T-helper 17 cell (primary cell): ENCODE measurements at places on chromosomes 4 and X. TPM values are rescaled to one million over a fixed set of nuclear protein-coding genes. Genes with fewer than 3 reads are reported as not detected.

The FANCB gene
- 1.4 TPM for total RNA-seq

The GRXCR1 gene
- total RNA-seq = not detected

The ADAM29 gene
- total RNA-seq = not detected

The CCSER1 gene
- total RNA-seq = 3.0 TPM

The GPC3 gene
- 0.20 TPM for total RNA-seq

The FHIP1A gene
- 1.3 TPM for total RNA-seq

The RAP1GDS1 gene
- total RNA-seq = 47.0 TPM

The SLC7A11 gene
- 0.05 TPM for total RNA-seq

The SCD5 gene
- total RNA-seq = 0.60 TPM

The ARMCX6 gene
- 47.8 TPM for total RNA-seq

The SPRY1 gene
- 18.2 TPM for total RNA-seq

GRCh38 chr4:173489514-173489913 lies 40.5 kb downstream of the HAND2 start:
- DNase-seq = no peak

DNA sequence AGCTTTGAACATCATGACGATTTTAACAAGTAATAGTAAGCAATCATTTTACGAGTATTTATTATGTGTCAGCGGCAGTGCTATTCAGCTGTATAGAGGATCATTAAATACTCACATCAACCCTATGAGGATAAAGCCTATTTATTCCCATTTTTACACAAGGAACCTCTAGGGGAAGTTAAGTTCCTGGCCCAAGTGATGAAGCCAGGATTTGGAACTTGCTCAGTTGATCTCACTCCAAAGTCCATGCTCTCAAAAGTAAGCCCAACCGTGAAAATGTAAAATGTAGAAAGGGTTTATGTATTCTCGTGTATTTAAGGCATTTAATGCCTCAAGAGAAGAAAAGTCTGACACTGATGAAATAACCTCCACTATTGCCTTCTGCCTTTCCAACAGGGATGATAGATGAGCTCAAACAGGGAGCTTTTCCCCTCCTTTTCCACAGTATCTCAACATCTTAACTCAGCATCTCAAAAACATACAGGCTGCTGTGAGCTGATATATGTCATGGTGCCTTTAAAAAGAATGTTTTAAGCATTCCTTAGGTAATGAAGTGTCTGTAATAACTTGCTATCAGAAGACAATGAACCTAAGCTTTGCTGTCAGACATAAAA lies 35.0 kb upstream of the PLA2G12A start:
- DNase-seq = no peak

GRCh38 chrX:150546711-150547153 lies 21.7 kb upstream of the MTM1 start:
- peak; percentile 21 for DNase-seq

DNA sequence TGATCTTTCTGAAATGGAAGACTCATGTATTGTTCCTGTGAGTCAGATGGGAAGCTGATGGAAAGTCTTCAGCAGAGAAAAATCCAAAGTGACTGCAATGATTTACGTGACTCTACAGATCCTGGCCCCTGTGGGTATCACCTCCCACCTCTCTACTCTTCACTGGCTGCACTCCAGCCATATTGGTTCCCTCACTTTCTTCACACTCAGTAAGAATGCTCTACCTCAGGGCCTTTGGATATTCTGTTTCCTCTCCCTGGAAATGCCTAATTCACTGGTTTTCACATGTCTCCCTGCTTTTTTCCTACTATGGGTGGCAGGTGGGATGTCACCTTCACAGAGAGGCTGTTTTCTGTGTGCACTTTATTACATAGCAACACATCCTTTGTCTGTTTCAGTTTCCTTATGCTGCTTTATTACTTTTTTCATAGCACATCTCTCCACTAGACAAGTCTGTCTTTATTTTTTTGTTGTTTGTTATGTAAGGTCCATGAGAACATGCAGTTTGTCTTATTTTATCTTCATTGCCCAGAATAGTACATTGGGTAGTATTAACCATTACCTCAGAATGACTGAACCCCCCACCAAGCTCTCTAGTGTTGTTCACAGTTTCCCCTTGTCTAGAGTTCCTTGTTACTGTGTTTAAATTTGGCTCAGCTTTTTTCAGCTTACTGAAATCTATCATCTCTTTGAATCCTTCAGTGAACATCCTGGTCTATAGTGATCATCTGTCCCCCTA lies 57.6 kb upstream of the CLNK start:
- DNase-seq = no peak

DNA sequence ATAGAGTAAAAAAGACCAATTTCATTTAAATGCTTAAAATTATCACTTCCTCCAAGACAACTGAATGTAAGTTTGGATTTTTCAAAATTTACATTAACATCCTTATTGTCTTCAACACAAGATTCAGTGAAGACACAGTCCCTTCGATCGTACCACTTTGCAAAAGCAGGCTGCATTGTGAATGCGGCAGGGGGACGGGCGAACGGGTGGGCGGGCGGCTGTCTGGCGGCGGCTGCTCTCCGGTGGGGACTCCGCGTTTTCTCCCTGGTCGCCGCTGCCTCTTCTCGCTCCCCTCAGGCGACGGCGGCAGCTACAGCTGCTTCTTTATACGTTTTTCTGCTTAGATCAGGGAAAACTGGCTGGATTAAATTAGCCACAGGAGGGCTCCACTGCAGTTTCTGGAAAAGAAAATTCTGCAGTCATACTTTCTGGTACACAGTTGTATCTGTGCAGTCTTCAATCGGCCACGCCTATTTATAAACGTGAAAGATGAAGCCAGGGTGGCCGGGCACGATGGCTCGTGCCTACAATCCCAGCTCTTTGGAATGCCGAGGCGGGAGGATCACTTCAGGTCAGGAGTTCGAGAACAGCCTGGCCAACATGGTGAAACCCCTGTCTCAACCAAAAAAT lies 33.9 kb upstream of the HPF1 start:
- no peak for DNase-seq

GRCh38 chrX:135639066-135639780 lies 74.2 kb upstream of the CT45A1 start:
- no peak for DNase-seq

DNA sequence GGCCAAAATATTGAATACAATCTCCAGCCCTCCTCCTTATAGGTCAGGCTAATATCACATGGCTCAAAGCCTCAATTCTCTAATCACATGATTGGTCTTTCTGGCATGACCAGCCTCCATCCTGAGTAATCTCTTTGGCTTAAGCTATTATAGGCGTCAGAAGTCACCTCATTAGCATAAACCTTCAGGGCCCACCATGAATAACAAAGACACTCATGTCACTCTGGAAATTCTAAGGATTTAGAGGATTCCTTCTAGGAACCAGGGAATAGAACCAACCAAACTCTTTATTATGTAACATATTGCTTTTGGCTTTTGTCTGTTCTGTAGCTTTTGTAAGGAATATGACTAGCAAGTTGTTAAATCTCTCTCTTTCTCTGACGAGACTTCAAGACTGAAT lies 109.2 kb upstream of the IGFBP7 start:
- no peak for DNase-seq

DNA sequence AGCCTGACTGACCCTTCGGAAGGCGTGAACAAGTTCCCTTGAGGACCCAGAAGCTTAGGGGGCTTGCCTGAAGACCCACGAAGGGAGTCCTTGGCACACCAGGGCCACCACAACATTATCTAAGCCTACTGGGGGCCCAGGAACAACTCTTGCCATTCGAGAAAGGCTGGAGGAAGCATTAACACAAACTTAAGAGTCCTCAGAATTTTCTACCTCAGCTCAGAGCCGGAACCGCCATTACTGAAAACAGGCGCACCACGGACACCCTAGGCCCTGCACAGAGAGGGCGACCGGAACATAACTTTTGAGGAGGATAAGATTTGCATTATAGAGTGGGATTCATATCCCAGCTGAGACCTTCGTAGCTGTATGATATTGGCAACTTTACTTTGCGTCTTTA lies 229.1 kb downstream of the ADAM29 start:
- DNase-seq = no peak

DNA sequence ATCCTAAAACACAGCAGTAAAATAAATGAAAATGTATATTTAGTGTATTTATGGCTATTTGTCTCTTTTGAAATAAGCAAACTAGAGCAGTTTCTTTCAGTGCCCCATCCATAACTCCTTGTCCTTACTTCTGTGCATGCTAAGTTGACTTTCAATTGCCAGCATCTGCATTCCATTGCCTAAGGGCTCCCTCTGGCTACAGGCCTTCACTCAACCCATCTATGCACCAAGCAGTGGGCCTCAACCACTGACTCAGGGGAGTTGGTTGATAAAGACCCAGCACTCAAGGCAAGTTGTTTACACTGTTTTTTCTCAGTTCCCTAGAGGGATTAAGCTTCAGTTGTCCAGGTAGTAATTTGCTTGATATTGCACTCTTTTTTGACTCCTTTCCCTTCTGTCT lies 265.7 kb downstream of the IQCM start:
- DNase-seq = no peak

GRCh38 chr4:156084373-156084772 lies 130.7 kb upstream of the CTSO start:
- no peak for DNase-seq

DNA sequence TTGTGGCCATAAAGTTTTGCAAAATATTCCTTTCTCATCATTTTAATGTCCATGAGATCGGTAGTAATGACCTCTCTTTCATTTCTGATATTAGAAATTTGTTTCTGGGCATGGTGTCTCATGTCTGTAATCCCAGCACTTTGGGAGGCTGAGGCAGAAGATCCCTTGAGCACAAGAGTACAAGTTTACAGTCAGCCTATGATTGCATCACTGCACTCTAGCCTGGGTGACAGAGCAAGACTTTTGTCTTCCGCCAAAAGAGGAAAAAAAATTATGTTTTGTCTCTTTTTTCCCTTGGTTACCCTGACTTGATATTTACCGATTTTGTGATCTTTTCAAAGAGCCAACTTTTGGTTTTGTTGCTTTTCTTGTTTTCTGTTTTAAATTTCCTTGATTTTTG lies 10.8 kb upstream of the NKAP start:
- DNase-seq = no peak

GRCh38 chr4:179757641-179758040 lies 2315.4 kb upstream of the AGA start:
- no peak for DNase-seq

DNA sequence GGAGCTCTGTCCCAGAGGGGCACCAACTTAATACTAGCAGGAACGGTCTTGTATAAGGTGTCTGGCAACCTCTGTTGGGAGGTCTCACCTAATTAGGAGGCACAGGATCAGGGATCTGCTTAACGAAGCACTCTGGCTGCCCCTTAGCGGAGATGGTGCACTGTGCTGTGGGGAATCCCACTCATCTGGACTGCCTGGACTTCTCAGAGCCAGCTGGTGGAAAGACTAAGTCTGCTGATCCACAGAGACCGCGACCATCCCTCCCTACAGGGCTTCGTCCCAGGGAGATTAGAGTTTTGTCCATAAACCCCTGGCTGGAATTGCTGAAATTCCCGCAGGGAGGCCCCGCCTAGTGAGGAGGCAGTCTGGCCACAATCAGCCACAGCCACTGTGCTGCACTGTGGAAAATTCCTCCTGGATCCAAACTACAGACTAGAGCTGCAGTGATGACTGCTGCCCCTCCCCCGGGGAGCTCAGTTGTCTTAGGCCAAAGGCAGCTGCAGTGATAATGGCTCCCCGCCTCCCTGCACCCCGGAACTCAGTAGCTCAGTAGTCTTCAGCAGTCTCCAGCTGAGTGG lies 22.0 kb upstream of the ZCCHC4 start:
- DNase-seq = no peak

- DNase-seq = no peak
These were observed 16.8 kb downstream of the PF4 start for GRCh38 chr4:73964862-73965611.

DNA sequence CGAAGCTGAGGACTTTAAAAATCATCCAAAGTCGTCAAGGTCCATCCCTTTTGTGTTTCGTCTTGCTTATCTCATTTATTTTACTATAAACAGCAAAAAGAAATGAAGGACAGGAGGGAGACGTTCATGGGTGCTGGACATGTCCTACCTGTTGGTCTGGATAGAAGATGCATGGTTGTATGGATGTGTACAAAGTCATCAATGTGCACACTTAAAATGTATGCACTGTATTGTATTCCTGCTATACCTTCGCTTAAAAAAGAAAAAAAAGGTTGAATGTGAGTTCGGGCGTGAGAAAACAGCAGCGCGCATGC lies 313 bp upstream of the BLOC1S4 start:
- no peak for DNase-seq

DNA sequence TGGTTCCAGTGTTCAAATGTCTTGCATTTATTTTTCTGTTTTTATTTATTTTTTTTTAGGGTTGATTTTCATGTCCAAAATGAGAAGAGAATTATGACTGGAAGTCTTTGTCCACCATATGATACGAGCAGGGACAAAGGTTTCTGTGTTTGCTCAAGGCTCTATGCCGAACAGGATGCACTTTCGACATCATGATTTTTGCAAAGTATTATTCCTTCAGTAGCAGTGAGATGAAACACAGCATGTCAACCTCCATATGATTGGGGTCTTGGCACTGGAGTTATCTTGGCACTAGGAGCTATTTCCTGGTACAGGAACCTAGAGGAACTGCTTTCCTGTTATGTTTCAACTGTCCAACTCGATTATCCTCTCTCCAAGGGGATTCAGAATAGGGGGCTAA lies 72.6 kb downstream of the UCHL1 start:
- DNase-seq = no peak

DNA sequence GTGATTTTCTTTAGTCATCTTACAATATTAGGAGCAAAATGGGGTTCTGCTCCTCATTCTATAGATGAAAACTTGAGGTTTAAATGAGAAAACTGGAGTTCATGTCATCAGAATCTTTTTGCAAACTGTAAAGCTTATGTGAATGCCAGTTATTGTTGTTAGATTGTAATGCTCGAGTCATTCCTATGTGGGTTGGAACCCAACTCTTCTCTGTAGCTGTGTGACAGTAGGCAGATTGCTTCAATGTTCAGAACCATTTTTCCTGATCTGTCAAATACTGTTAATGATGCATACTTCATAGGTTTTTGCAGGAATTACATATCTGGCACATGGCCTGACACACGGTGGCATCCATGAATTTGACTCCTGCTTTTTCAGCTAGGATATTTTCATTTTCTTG lies 178.9 kb downstream of the RAPGEF2 start:
- no peak for DNase-seq

DNA sequence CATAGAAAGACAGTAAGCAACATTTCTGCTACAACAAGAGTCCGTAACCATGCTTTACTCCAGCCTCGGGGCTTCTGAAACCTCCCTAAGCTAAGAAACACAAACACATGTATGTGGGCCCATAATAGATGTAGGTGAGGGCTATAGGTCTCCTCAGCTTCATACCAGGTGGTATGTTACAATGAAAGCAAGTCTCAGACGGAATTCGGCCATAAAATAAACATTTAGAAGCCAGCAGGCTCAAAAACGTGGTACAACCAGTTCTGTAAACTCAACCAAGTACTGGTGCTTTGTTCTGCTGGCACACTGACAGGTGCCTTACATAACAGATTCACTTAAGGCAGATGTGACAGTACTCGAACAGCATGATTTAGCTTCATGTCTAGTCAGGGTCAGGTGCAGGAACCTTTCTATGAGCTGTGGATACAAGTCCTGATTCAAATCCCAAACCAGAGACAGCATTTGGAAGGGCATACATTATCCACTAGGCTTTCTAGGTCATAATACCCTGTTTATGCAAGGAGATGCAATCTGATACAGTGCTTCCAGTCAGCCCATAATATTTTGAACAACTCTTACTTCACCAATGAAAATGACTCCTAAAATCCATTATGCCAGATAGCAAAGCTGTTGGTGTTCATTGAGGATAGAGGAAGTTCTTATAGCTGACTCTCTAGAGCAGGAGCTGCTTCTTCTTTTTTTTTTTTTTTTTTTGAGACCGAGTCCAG lies 113.8 kb upstream of the ENPP6 start:
- DNase-seq = no peak
